ENCODE measurements at places on chromosomes 11 and 22.

GRCh38 chr11:130528298-130529261, 80.1 kb downstream of the ADAMTS15 start:
- no peak for DNase-seq

DNA sequence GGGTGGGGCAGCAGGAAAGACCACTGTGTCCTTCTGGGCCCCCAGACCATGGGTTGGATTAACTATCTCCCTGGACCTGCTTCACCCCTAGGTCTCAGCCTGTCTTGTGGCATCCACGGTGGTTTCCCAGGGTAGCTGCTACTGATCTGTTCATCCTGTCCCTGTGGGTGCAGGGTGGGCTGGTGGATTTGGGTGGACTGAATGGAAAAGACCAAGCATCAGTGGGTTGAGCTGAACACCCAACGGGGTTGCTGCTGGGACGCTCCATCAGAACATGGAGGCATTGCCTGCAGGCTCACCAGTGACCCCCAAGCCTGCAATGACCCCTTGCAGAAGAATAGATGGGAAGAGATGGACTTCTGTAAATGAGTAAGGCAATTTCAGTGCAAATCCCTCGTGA, 812.1 kb downstream of the TBC1D22A start:
- DNase-seq, result no peak

GRCh38 chr11:86192519-86193257, 51.9 kb upstream of the EED start:
- DNase-seq, result no peak

DNA sequence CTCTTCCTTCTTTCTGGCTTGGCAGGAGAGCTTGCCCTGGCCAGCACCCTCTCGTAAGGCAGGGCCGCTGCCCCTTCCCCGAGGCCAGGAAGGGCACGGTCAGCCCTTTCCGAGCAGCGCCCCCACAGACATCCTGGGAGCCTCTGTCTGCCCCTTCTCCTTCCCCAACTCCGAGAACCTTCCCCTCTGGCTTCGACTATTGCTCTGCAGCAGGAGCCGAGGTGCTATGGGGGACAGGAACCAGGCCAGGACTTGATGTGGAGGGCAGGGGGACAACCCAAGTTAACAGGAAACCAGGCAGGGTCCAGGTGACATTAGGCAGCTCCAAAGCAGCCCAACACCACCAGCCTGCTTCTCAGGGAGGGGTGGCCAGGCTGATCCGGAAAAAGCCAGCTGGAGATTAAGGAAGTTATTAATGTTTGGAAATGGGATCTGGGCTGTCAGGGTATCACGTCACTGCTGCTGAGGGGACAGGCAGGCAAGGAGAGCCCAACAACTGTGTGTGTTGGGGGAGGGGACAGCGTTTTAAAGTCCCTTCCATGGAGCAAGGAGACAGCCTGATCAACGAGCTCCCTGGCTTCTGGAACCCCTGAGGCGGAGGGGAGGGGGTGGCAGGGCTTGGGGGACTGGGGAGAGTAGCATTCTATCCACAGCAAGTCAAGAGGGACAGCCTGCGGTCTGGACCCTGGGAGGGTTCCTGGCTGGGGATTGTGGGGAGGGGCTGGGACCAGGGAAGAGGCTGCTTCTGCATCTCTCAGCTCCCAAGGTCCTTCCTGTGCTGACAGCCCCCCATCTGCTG, 27.3 kb downstream of the SYT7 start:
- DNase-seq, result no peak

GRCh38 chr11:208917-209260, 1.4 kb downstream of the RIC8A start:
- no peak for DNase-seq

DNA sequence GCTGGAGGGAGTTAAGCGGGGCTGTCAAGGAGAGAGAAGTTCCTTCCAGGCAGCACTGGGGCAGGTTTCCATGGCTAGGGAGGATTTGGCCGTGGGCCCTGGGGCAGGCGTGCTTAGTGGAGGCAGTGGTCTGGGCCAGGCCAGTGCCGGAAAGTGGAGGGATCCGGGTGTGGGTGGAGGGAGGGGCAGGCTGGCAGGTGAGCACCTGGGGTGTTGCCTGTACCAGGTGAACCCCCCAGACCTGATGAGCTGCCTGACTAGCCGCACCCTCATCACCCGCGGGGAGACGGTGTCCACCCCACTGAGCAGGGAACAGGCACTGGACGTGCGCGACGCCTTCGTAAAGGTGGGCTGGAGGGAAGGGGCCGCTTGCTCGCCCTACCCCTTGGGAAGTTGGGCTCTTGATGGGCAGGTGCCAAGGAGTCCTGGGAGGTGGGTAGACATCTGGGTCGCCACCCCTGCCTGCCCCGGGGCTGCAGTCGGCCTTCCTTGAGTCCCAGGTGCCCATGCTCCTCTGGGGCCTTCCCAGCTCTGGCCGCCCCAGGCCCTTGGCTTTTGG, 32.0 kb downstream of the MYO7A start:
- DNase-seq, result no peak

DNA sequence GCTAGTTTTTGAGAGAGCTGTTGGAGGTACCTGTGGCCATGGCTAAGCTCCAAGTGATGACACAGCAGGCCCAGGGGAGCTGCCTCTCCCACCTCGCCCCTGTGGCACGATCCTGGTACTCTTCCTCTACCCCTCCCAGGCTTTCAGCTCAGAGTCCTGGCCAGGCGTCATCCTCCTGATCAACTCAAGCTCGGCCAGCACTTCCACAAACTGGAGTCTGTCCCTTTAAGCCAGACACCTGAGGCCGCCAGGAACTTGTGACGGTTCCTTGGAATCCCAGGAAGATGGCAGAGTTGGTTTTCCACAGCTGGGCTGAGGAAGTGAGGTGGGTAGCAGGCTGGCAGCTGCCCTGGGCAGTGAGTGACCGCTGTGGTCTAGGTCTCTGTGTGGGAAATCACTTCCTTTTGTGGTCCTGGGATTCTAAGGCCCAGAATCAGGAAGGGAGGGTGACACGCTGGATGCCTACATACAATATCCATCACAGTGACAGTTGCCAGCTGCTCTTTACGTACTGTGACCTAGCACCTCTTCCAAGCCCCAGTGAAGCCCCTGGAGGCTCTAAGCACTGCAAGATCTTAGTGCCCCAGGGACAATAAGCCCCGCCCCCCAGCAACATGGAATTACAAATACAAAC, 3.2 kb upstream of the CST6 start:
- no peak for DNase-seq

GRCh38 chr22:22880645-22881044, 7.0 kb upstream of the IGLL5 start:
- DNase-seq, result no peak

- DNase-seq, result no peak
These were observed 41.8 kb upstream of the AMPD3 start for GRCh38 chr11:10413268-10413667.

DNA sequence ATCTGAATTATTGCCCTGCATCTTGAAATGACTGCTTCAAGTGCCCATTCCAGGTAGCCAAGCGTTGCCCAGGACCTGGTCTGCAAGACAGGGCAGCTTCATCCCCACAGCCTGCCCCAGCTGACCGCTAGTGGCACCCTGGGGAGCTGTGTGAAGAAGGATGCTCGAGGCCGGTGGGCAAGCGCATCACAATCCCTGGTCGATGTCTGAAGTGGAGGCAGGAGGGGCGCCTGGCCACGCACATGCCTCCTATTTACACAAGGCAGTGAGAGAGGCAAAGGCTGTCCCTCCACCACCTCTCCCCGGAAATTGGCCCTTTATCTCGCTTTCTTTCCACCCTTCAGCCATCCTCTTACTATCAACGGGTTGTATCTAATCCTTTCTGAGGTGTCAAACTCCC, 28.1 kb upstream of the PHF21A start:
- DNase-seq, result no peak

DNA sequence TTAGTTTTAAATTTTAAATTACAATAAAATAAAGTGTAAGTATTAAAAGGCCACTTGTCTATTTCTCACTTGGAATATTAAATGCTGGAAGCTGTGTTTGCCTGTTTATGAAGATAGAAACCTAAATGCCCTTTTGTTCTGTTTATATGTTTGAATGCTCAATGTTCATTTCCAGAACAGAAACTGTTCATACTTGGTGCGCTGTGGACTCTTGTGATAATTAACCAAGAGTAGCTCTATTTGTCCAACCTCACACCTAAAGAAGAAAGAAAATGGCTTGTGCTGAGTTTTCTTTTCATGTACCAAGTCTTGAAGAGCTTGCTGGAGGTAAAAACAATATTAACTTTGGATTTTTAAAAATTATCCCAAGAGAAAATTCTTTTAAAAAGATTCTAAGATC, 5.7 kb downstream of the C11orf54 start:
- no peak for DNase-seq

DNA sequence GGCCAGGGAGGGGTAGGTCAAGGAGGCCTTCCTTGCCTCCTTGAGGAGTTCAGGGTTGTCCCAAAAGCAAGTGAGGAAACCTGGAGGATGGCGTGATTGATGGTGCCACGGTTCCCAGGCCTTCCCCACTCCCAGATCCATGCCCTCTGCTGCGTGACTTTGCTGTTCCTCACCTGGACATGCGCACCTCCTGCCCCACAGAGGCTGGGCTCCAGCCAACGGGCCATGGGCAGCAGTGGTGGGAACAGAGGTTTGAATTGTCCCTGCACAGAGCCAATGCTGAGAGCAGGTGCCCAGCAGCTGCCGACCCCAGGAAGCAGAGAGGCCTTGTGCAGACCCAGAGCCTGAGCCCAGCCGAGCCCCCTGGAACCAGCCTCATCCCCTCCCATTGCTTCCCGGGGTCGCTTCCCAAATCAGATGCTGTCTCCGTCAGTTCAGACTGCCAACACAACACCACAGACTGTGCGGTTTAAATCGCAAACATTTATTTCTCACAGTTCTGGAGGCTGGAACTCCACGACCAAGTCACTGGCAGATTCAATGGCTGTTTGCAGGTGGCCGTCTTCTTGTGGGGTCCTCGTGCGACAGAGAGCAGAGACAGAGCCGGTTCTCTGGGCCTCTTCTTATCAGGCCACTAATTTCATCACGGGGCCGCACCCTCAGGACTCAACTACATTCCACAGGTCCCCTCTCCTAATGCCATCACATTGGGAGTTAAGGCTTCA, 6.2 kb upstream of the LINC01488 start:
- no peak for DNase-seq

DNA sequence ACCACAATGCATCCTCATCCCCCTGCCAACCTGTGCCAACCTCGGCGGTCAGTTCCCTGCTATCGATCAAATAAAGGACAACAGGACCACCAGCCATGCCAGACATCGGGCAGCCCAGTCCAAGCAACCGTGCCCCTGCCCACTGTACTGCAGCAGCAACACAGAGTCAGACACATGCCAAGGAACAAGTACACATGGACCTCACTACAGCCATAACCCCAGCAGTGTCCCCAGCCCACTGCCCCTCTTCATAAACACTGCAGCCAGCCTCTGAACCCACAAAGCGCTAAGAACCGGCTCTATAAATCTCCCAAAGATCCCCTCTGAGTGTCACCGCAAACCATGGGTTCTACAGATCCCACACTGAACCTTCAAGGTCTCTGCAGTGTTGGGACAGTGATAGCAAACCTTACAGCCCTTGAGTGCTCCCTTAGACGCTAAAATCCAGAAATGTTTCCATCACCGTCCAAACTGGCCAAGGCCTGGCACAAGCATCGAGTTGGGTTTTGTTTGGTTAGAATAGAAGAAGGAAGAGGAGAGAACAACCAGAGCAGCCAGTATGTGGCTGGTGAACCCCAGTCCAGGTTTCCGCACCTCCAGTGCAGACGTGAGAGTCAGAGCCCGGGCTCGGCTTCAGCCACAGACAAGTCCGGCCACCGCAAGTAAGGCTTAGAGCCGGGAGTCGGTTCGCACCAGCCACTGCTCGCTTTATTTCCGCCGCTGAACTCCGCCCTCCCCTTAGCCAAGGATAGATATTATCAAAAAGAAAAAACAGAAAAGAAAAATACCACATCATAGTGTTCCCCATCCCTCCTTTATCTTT, 7.9 kb downstream of the PAX6 start:
- no peak for DNase-seq

- DNase-seq, result no peak
These were observed 43.7 kb downstream of the OSBPL5 start for GRCh38 chr11:3121416-3121815.

GRCh38 chr11:14029971-14030920, 67.7 kb downstream of the SPON1 start:
- DNase-seq, result peak; percentile 29

GRCh38 chr11:95522874-95523273, 266.7 kb downstream of the FAM76B start:
- no peak for DNase-seq

DNA sequence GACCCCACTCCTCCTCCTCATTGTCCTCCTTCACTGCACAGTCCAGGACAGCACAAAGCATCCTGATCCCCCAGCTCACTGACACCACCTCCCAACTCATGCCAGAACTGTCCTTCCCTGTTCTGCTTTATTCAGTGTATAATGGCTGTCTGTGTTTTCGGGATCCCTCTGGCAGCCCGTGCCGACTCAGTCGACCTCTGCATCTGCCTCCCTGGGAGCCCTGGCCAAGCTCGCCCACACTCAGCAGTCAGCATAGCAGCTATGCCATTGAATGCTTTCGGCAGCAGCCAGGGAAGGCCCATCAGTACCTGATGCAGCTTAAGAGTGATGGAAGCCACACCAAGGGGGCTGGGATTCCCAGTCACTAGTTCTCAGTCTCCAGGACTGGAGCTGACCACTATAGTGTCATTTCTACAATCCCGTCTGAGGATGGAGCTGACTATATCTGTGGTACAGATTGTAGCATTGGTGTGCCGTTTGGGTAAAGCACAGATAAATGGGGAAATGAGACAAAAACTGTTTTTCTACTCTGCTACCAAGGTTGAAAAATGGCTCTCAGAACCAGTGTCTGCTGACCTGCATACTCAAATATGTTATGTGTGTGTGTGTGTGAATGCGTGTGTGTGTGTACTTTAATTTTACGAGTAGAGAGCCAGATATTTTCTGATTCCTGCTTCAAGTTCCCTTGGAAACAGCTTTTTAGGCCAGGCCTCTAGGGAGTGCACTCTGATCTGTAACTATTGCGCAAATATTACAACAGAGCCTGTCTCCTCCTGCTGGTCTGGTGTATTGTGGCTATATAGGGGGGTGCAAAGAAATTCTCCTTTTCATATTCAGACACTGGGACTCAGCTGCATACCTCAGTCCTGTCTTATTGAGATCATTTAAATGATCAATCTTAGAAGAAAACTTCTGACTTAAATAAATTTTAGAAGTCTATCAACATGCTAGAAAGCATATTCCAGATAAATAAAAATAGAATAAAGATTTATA, 78.8 kb upstream of the TOP3B start:
- DNase-seq, result no peak

- peak; percentile 88 for DNase-seq
These were observed 33.0 kb downstream of the SERGEF start for GRCh38 chr11:17979770-17980371.

GRCh38 chr11:65014726-65015227, 817 bp downstream of the ARL2 start:
- DNase-seq, result no peak

GRCh38 chr22:29733362-29734201, 13.8 kb downstream of the CABP7 start:
- DNase-seq, result no peak

DNA sequence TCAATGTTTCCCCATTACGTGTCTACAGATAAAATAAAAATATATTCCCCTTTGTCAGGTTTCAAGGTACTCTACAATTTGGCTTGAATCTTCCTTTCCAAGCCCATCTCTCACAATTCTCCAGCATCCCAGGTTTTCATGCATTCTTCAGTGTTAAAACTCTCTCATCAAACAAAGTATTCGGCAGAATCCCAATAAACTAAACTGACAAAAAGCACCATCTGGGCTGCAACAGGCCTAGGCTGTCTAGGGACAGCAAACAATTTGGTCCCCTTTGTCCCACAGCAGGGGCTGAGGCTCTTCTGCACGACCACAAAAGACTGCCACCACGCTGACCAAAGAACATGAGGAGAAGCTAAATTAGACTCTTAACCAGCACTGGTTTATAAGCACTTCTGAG, 159.4 kb downstream of the CADM1 start:
- DNase-seq, result no peak
